ENCODE measurements at places on chromosomes 11 and 22. TPM values are rescaled to one million over a fixed set of nuclear protein-coding genes. Genes with fewer than 3 reads are reported as not detected.
A peak's percentile ranks its signal among the peaks of the same experiment; 100 is the strongest.

DNA sequence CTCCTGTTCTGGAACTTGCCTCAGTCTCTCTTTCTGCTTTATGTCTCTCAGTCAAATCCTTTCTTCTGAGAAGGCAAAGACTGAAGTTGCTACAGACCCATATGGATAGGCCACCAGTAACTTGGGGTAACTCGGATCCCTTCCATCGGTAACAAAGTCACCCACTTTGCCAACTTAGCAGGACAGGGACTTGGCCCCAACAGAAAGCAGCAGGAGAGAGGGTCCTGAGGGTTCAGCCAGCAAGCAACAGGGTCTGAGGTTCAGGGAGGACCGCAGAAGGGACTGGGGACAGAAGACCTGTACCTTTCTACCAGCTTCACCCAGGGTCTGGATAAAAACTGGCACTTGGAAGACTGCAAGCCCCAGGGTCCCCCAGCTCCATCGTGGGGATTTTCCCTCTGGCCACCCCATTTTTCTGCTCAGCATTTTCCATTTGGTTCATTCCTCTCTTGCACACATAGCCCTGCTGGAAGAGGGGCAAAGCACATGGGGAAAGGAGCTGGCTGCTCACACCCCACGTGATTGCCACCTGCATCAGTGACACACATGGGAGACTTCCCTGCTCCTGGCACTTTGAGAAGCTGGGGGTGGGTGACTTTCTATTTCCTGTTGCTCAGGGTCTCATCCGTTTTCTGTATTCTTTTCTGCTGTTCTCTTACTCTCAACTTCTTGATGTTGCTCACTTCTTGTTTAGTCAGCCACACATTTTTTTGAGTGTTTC lies 34.6 kb upstream of the GNAZ start:
- no peak for DNase-seq

DNA sequence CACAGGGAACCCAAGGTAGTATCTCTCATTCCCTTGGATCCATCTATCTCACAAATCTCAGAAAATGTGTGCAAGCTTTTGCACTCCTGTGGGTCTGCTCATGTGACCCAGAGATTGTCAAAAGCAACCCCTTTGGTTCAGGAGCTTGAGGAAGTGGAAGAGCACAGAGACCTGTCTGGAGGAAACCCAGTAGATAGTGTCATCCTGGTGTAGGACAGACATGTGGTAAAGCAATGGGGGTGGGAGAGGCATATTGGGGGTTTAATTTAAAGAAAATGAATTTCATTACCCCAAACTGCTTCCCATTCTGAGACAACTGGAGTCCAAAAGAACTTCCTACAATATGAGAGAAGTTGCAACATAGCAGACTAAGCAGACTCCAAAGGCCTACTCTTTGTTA lies 5.8 kb upstream of the MS4A14 start:
- no peak for DNase-seq

- DNase-seq, result no peak
Measured at GRCh38 chr22:22988150-22988549, 82.2 kb upstream of the GNAZ start.

DNA sequence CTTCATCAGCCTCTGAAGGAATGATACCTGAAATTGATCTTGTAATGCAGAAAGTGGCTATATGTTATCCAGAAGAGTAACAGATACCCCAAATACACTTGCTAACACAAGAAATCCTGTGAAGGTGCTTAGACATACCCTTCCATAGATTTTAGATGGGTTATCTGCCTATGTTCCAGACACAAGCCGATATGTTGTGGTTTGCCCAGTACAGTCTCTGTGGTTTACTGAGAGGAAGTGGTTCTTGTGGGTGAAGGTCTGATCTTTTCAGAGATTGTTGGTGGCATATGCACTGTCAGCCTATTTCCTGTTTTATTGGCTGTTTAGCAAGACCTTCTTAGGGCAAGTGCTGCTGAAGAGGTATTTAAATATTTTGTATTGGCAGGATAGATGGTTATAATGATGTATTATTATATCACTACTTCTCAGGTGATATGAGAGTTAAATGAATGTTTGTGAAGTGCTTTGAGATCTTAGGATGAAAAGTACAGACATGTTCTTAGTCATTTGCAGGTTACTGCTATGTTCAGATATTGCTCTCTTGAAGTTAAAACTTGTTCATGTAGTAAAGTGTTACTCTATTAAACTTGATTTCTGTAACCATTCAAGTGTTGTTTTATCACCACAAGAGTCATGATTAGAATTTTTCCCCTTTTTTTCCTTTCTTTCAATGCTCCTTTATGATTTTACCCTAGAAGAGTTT lies 8.2 kb downstream of the ARHGEF12 start:
- peak; percentile 25 for DNase-seq

- no peak for DNase-seq
Measured at GRCh38 chr22:48821727-48822126, 1005.9 kb downstream of the BRD1 start.

GRCh38 chr22:42314709-42315391 lies 44.4 kb upstream of the TCF20 start:
- DNase-seq, result no peak

GRCh38 chr11:106496677-106497076 lies 419.2 kb downstream of the AASDHPPT start:
- DNase-seq, result no peak

DNA sequence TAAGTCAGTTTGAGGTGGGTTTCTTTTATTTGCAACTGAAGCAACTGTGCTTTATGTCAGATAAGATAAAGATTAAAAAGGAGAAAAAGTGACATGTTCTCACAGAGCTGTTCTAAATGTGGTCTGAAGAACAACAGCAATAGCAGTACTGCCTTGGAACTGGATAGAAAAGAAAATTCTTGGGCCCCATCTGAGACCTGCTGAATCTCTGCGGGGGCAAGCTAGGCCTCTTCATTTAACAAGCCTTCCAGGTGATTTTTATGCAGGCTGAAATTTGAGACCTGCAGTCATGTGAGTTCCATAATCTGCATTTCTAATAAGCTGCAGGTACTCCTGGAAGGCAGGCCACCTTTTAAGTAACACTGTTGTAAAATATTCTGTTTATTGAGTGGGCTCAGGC lies 91.4 kb upstream of the CTSC start:
- no peak for DNase-seq

GRCh38 chr11:118212781-118213191 lies 12.0 kb downstream of the JAML start:
- DNase-seq, result no peak

BRD1 gene
- total RNA-seq, result 24.5 TPM

GRCh38 chr11:64263021-64263946 lies 12.0 kb downstream of the PLCB3 start:
- DNase-seq, result no peak

- no peak for DNase-seq
Measured at GRCh38 chr11:126190792-126191191, 20.7 kb downstream of the RPUSD4 start.

- DNase-seq, result peak; percentile 48
Measured at GRCh38 chr22:18091916-18092526, 14.2 kb downstream of the PEX26 start.

GRCh38 chr22:49724030-49724892 lies 103.4 kb downstream of the BRD1 start:
- DNase-seq, result no peak

MMP1 gene
- total RNA-seq, result 425 TPM

GRCh38 chr22:50306753-50307749 lies at the start of gene PLXNB2:
PLXNB2 (minus strand) TSS chr22:50307646; CDS start chr22:50290584, 17,062 bp downstream.
- DNase-seq, result peak; percentile 56

HEPHL1 gene
- total RNA-seq, result not detected

GRCh38 chr11:113867843-113868503 lies 7.4 kb downstream of the USP28 start:
- no peak for DNase-seq

TYR gene
- total RNA-seq, result not detected

GRCh38 chr11:68905421-68906360 lies 2.0 kb downstream of the IGHMBP2 start:
- DNase-seq, result no peak

DNA sequence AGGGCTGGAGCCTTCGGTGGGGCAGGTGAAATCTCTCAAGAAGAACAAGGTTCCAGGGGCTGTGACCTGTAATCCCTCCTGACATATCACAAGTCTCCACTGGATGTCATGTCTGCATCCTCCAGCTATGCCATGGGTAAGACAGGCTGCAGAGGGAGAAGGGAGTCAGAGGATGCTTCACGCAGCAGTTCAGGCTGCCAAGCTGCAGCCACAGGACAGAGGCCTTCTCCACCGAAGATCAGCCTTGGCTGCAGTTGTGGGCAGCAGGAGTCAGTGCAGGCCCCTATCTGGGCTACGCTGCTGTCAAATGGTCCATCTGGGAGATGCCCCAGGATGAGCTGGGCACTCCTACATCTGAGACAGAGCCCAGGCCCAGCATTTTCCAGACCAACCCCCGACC lies 25.0 kb downstream of the DKK3 start:
- no peak for DNase-seq

CNTN5 gene
- total RNA-seq, result not detected

GRCh38 chr22:38201711-38202436 lies at the start of gene MAFF:
MAFF (plus strand) TSS chr22:38201994; CDS start chr22:38213854, 11,860 bp downstream.
- peak; percentile 93 for DNase-seq

DNA sequence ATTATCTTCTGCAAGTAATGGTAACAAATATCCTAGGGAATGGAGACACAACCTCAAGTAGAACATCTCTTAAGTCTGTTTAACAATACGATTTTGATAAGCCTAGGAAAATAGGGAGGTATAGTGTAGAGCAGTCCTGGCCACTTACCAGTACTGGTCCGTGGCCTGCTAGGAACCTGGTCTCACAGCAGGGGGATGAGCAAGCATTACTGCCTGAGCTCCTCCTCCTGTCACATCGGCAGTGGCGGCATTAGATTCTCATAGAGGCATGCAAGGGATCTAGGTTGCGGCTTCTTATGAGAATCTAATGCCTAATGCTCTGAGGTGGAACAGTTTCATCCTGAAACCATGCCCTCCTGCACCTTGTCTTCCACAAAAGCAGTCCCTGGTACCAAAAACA lies 4.4 kb downstream of the OR51V1 start:
- DNase-seq, result no peak

VSIG10L2 gene
- total RNA-seq, result not detected

DNA sequence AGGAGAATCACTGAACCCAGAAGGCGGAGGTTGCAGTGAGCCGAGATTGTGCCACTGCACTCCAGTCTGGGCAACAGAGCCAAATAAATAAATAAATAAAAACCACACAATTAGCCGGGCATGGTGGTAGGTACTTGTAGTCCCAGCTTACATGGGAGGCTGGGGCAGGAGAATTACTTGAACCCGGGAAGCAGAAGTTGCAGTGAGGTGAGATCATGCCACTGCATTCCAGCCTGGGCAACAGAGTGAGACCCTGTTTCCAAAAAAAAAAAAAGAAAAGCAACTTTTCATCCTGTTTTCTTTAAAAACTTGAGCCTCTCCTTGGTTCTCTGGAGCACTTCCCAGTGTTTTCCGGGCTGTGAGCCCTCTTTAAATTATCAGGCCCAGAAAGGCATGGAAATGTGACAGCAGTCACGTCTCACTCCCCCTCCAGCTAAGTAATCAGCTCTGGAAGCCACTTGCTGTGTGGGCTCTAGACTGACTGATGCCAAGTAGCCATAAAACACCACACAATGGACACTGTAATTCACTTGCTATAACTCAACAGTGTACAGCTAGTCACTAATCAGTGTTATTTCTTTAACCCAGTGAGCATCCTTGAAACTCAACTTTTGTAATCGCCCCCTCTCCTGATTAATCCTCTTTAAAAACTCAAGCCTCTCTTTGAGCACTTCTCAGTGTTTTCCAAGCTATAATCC lies 13.0 kb upstream of the MCHR1 start:
- peak; percentile 72 for DNase-seq

GRCh38 chr11:74720596-74721478 lies 10.4 kb downstream of the CHRDL2 start:
- DNase-seq, result no peak

DNA sequence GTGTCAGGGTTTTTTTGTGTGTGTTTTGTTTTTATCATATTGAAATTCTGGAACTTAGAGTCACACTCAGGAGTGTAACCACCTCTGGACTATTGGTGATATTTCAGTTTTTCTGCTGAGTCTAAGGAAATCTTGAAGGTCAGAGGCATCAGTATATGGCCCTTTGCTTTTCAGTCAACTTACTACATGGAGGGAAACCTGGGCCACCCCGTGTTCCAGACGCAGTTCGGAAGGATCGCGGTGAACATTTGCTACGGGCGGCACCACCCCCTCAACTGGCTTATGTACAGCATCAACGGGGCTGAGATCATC lies 19.9 kb downstream of the UPB1 start:
- no peak for DNase-seq

GRCh38 chr11:113952588-113952987 lies 22.3 kb upstream of the HTR3A start:
- DNase-seq, result no peak

BCR gene
- total RNA-seq, result 127 TPM

TTC36 gene
- total RNA-seq, result 0.76 TPM

- DNase-seq, result no peak
Measured at GRCh38 chr11:15179167-15179566, 64.4 kb downstream of the INSC start.

DNA sequence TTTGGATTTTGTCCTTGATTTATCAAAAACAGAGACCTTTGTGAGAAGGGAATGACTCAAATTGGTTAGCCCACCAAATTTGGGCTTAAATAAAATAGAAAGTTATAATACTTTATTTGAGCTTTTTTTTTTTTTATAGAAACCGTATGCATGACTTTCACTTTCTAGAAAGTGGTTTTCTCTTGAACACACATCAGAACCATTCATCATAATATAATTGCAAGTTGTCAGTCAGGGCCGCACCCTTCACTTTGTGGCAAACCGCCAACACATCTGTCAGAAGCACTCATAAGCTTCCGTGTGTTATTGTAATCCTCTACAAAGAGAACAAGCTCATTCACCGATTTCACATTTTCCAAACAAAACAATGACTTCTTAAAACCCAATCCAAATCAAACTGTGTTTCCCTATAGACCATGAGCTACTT lies 76.1 kb downstream of the SOX6 start:
- peak; percentile 17 for DNase-seq

OR5AK2 gene
- not detected for total RNA-seq

- DNase-seq, result no peak
Measured at GRCh38 chr11:15295695-15296094, 181.0 kb downstream of the INSC start.

DNA sequence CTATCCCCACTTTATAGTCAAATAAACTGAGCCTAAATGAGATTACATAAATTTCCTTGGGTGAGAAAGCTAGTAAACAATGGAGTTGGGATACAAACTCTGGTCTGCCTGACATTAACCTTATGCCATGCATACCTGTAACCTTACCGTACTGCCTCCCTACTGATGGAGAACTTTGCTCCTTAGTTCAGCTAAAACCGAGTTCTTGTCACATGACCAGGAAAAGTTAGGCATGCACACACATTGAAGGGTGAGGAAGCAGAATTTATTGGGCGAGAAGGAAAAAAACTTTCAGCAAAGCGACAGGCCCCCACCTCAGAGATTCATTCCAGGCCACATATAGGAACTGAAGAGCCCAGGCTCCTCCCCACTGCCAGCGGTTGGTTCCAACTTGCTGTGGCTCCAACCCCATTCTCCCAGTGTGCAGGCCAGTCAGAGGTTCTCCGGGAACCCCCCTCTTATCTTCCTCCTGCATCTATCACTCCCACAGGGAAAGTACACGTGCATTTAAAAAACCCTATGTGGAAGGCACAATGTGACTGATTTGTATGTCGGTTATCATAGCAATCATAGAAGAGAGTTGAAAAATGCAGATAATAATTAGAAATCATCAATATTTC lies 3.2 kb upstream of the PIWIL4 start:
- DNase-seq, result no peak
